Head of caudate nucleus (tissue), 42 donors: ENCODE measurements at places on chromosomes 1 and 21.

DNA sequence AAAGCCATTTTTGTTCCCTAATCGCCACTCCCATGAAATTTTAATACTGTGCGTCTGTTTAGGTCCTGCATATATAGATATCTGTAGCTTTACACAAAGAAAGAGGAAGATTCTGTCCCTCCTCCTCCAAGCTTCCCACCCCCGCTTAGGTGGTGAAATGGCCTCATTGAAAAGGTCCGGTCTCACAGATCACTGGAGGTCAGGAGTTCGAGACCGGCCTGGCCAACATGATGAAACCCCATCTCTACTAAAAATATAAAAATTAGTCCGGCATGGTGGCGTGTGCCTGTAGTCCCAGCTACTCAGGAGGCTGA, 20.9 kb downstream of the SLC2A7 start:
- DNase-seq, result no peak

- DNase-seq, result no peak
Measured at GRCh38 chr21:39251326-39251725, 62.1 kb downstream of the BRWD1 start.

GRCh38 chr1:104718752-104719151, 969.1 kb downstream of the AMY1C start:
- no peak for DNase-seq

DNA sequence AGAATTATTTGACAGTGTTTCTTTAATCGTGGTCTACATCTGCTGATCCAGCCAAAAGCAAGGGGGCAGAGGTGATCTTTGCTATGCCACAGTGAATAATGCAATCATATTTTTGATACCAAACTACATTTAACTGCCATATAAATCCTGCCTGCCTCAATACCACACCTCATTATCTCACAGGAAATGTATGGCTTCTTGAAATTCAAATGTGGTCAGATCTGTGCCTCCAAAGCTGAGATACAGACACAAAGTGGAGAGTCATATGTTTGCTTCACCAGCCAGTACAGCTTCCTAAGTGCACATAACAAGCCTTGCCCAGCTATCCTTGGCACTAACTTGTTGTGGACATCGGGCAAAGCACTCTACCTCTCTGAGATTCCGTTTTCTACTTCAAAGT, 250.0 kb upstream of the NFIA start:
- no peak for DNase-seq

GRCh38 chr21:34599534-34600101, 15.3 kb downstream of the RCAN1 start:
- DNase-seq, result no peak

GRCh38 chr1:147215540-147215916, 9.6 kb downstream of the FMO5 start:
- DNase-seq, result no peak

DNA sequence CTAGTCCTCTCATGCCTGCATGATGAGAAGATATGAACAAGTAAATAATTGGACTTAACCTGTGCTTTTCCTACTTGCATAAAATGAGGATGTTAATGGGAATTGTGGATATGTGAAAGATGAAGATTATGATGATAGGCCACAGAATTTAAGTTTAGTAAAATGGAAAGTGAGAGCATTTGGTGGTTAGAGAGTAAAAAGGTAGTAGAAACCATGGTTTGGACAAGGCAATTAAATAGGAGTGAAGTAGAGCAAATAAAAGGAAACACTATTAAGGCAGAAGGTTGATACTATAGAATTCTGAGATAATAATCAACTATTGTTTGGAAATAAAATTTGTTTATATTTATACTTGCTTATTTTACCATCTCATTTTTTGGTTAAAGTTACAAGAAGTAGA, 1162.5 kb downstream of the MRPL39 start:
- DNase-seq, result no peak
